ENCODE measurements at places on chromosomes 16 and 17.

GRCh38 chr17:69506489-69506888, 92.0 kb downstream of the MAP2K6 start:
- DNase-seq: no peak

GRCh38 chr16:67843343-67843765, 1.2 kb downstream of the THAP11 start:
- no peak for DNase-seq

DNA sequence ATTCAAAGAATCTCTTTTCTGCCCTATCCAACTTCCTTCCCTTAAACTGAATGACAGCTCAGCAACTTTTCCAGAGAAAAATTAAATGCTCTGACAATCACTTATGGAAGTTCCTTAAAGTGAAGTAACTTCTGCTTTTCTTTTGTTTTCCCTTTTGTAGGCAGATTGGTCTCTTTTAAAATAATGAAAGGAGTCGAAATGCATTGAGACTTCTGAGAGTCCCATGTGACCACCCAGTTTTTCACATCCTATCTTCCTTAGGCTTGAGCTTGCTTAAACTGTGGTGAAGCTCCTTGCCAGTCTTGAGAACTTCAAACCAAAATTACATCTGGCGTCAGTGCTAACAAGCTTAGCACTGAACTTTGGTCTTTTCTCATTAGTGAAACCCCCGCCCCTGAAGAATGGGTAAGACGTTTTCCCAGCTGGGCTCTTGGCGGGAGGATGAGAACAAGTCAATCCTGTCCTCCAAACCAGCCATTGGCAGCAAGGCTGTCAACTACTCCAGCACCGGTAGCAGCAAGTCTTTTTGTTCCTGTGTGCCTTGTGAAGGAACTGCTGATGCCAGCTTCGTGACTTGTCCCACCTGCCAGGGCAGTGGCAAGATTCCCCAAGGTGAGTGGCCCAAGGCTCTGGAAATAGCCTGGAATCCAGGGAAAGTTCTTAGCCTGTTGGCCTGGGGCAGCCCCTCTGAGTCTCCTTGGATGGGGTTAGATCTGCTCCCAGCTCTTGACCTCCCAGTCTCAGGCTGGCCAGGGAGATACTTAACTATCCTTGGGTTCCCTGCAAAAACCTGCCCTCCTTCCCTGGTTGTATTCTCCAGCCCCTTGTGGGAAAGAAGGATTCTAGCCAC, 1.2 kb downstream of the TMEM106A start:
- DNase-seq: no peak

DNA sequence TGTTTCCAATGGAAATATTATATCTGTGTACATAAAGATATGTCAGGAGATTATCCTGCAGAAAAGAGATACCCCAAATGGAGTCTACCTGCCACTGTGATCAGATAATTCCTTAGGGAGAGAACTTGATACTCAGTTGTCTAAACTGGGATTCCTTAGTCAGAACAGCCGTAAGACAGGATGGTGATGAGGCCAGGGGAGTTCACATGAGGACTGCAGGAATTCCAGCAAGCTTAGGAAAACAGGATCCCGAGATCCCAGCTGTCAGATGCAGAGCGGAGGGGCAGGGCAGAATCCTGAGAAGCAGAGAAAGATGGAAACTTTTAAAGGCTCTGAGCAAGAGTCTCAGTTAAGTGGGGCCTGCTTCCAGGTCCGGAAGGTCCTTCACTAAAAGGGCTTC, 4.7 kb downstream of the KRABD2 start:
- no peak for DNase-seq

DNA sequence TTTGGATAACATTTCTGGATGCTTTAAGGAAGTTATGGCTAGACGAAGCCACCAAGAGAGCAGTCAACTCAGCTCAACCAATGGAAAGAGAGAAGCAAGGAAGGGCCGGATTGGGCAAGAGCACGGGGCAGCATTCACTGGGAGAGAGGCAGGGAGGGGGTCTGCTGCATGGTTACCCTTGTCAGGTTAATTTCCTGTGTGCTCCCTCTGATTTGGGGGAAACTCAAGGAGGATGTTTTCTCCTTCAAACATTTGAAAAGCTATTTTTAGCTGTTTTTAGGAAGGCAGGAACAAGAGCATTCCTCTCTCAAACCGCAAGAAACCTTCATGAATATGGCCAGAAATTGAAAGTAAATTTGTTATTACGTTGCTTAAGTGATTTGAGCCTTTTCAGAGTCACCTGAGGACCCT, 118.5 kb upstream of the ZFHX3 start:
- no peak for DNase-seq

DNA sequence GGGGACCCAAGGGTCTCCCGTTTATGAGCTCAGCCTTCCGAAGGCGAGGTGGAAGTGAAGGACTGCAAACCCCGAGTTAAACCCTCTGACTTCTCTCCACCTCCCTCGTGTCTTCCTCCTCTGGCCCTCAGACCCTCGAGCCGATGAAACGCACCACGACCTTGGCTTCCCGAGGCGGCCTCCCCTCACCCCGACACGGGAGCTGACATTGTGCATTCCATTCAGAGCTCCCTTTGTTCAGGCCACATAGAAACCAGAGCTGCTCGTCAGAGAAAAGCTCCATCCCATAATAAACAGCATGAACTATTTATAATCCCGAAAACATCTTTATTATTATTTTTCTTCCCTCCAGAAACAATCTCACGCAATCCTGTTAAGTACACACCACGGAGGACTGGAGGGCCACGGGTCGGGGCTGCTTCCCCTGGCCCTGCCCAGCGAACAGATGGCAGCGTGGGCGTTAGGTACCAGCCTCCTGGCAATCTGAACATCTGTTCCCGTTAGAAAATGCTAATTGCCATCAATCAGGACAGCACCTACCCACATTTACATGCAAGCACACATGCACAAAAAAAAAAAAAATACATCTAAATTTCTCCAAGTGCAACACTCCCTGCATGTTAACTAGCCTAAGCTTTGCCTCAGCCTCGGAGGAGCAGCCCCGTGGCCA, 145.7 kb downstream of the RBFOX3 start:
- DNase-seq: no peak

DNA sequence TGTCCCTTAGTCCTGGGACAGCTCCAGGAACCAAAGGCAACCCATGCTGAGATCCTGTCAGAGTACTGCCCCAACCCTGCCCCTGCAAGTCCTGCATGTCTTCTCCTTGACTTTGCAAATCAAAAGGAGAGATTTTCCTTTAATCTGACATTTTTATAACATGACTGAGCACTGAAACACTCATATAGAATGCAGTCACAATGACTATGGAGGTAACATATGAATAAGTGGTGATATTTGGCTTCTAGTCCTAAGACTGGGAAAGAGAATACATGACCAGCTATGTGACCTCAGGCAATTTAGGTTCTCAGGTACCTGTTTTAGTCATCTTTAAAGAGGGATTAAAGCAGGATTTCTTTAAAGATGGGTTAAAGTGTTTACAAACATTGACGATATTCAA, 941.6 kb upstream of the CDH8 start:
- no peak for DNase-seq

Measured in GM10248 (cell line).